ENCODE measurements at places on chromosomes 3 and 15.

- DNase-seq, result no peak
These were observed 29.6 kb downstream of the PSTPIP1 start for GRCh38 chr15:77024273-77025082.

DNA sequence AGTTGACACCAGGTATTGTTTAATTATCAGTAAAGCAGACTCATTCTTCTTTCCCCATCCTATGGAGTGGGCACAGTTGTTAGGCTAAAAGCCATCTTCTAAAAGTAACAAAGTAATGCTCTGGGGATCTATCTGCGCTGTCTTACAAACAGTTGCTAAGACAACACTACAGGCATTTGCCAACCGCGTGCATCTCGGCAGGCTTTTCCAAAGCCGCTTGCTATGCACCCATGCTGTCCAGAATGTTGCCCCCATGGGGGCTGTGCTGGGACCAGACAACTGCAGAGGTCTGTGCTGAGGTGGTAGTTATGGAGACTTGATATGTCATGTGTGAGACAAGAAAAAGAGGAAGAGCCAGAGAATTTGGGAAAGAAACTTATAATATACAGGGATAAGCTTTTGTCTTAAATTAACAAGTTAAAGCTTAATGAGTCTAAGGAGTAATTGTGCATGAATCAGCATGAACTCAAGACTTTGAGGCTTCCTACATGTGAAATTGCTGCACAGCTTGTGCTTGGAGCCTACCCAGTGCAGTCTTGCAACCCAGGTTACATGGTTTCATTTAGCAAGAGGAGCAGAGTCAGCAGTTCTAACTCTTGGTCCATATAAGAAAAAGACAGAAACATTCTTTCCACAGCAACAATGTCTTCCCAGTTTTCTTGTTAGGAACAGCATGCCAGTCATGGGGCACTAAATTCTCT lies 38.9 kb upstream of the DCLK3 start:
- no peak for DNase-seq

GRCh38 chr15:67116742-67117141 lies 51.3 kb downstream of the SMAD3 start:
- DNase-seq, result no peak

- DNase-seq, result no peak
These were observed 48.8 kb downstream of the WWTR1 start for GRCh38 chr3:149608987-149609386.

GRCh38 chr3:126021702-126022101 lies 52.7 kb downstream of the ROPN1B start:
- no peak for DNase-seq

GRCh38 chr15:73751899-73752805 lies 999 bp downstream of the INSYN1 start:
- no peak for DNase-seq

DNA sequence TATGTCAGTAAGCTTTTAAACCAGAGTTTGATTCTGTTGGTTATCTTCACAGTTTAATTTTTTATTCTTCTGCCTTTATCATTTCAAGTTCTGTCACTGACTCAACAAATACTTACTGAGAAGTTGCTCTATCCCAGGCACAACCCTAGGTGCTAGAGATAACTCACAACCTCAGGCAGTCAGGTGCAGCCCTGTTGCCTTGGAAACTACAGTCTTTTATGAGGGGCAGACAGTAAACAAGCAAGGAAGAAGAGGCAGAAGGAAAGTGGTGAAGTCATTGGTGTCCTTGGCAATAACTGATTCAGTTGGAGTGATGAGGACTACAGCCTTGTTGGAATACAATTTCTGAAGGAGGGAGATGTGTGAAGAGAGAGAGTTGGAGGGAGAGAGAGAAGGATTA lies 142.1 kb upstream of the LRTM1 start:
- no peak for DNase-seq

DNA sequence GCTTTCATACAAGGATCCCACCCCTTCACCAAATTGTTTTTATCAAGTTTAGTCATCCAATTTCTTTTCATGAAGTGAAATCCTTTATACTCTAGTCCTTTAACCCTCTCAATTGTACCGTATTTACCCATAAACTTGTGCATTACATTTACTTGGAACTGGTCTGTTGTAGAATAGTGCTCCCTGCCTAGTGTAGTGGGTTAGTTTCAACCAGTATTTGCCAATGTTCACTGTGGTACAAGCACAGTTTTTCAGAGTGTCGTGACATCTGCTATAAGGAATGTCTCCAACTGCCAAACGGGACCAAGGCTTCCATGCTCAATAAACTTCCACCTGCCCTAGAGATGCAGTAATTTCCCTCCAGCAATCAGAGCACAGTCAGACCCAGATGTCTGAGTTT lies 211.9 kb downstream of the KCNAB1 start:
- no peak for DNase-seq

- no peak for DNase-seq
These were observed 39.5 kb upstream of the MGA start for GRCh38 chr15:41620536-41621199.
